SJSA1 (cell line): ENCODE measurements at places on chromosomes 5 and 9. TPM values are rescaled to one million over a fixed set of nuclear protein-coding genes. Genes with fewer than 3 reads are reported as not detected.

- H3K27ac ChIP-seq, result peak overlapping the region; percentile 68
- H3K27me3 ChIP-seq, result no peaks in the 10 kb centered on the region
- H3K4me1 ChIP-seq, result peaks cover 22% of the 10 kb centered on the region
- DNase-seq, result peak; percentile 94
- H3K4me3 ChIP-seq, result no peak overlapping the region
These were observed 226.1 kb downstream of the NR3C1 start for GRCh38 chr5:143177263-143177983.

DNA sequence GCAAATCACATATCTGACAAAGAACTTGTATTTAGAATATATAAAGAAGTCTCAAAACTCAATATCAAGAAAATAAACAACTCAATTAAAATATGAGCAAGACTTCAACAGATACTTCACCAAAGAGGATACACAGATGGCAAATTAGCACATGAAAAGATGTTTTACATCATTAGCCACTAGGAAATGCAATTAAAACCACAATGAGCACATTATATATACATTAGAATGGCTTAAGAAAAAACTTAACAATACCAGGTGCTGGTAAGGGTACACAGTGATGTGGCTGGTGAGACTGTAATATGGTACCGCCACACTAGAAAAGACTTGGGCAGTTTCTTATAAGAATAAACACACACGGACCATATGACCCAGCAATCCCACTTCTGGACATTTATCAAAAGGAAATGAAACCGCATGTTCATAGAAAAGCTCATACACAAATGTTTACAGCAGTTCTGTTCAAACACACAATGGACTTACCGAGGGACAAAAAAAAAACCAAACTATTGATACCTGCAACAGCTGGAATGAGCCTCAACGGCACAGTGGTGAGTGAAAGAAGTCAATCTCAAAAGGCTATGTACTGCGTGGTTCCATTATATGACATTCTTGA is 27.6 kb downstream of the SEMA4D start:
- no peak overlapping the region for H3K4me3 ChIP-seq
- peaks cover 7% of the 10 kb centered on the region; the same call in 1 of the 2 replicates for H3K27me3 ChIP-seq
- peaks cover 12% of the 10 kb centered on the region for H3K4me1 ChIP-seq
- H3K36me3 ChIP-seq, result no peaks in the 10 kb centered on the region
- no peak overlapping the region for H3K27ac ChIP-seq
- DNase-seq, result no peak

DNA sequence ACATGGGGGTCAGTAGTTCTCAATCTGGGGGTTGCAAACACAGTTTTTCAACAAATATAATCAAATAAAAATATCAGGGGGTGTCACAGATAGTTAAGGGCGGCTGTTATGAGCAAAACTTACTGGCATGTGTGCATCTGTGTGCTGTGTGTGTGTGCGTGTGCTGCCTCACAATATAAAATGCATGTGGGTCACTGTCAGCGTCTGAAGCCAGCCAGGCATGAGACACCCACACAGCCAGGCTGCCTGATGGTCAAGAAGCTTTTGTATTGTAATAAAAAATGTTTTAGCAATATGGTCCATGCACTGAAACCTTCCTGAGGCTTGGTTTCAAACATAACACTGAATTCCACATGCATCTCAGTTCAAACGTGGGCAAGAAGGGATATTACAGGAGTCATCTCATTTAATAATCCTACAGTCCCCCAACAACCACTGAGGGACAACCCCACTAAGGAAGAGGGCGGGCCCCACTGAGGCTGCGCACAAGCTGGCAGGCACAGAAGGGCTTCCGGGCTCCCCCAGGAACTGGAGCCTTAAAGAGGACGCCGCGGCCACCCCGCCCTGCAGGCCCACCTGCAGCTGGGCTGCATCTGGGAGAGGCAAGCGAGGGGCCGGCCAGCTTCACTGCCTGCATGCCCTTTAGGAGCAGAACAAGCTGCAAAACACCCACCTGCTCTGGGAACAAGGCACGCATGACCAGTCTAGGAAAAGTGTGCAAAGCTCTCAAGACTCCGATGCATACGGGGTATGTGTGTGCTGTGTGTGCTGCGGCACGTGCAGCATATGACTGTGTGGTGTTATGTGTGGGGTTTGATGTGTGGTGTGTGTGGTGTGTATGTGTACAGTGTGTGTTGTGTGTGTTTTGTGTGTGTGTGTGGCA is 14.1 kb downstream of the SEMA4D start:
- no peaks in the 10 kb centered on the region for H3K27me3 ChIP-seq
- no peaks in the 10 kb centered on the region for H3K36me3 ChIP-seq
- DNase-seq, result no peak
- H3K4me1 ChIP-seq, result no peaks in the 10 kb centered on the region
- H3K4me3 ChIP-seq, result no peak overlapping the region
- H3K27ac ChIP-seq, result no peak overlapping the region

DNA sequence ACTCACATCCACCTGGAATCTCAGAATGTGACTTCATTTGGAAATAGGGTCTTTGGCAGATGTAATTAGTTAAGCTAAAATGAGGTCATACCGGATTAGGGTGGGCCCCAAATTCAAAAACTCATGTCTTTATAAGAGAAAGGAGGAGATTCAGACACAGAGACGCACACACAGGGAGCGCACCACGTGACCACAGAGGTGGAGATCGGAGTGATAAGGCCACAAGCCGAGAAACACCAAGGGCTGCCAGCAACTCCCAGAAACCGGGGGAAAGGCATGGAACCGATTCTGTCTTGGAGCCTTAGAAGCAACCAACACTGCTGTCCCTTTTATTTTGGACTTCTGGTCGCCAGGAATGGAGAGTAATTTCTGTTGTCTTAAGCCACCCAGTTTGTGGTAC is 31.8 kb upstream of the LMX1B start:
- no peak for DNase-seq
- no peaks in the 10 kb centered on the region for H3K4me1 ChIP-seq
- H3K4me3 ChIP-seq, result no peak overlapping the region
- no peak overlapping the region for H3K27ac ChIP-seq
- no peaks in the 10 kb centered on the region for H3K36me3 ChIP-seq

DNA sequence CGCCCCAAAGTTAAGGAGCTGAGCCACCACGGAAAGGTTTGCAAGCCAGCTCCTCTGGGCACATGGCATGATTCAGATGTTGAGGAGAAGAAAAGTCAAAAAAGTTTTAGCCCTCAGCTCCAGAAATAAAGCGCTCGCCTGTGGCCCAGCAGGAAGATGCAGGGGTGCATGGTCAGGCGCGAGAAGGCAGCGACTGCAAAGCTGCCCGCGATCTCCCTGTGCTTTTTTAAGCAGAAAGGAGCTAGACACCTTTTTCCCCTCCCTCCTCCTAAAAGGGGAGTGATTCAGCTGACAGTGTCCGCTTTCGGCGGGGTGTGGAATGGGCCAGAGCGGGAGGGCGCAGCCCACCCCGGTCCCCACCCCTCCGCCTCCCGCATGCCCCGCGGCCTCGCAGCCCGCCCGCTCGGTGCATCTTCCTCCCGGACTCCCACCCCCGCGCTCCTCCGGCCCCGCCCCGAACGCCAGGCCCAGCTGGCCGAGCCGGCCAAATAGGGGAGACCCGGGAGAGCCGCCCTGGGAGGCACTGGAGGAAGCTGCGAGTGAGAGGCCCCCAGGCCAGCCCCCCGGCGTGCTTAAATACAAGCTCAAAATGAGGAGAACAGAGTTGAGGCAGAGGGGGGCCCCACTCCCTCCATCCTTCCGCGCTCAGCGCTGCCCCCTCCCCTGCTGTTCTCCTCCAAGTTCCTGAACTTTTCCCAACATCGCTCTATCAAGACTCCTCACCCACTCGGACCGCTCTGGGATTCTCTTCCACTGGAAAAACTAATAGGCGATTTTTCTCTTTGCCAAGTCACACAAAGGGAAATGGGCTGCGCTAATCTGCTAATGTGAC is at the start of gene ADAMTS12:
ADAMTS12 (minus strand) TSS at position 203 of the 832 bp plus-strand sequence; CDS start at position 69, 134 bp downstream.
- peak within 1 kb of the TSS; percentile 38 for H3K4me3 ChIP-seq
- H3K36me3 ChIP-seq, result no peaks in the 10 kb centered on the region
- DNase-seq, result peak; percentile 40
- H3K4me1 ChIP-seq, result peaks cover 38% of the 10 kb centered on the region

- no peak for DNase-seq
- peaks cover 34% of the 10 kb centered on the region for H3K36me3 ChIP-seq
- peak overlapping the region; percentile 84 for H3K4me3 ChIP-seq
- no peaks in the 10 kb centered on the region for H3K27me3 ChIP-seq
These were observed 648 bp upstream of the NSMF start for GRCh38 chr9:137459601-137460362.

GRCh38 chr5:82792096-82792495 is 285.1 kb downstream of the TMEM167A start:
- no peaks in the 10 kb centered on the region for H3K4me1 ChIP-seq
- H3K27ac ChIP-seq, result no peak overlapping the region
- DNase-seq, result no peak
- H3K4me3 ChIP-seq, result no peak overlapping the region

DNA sequence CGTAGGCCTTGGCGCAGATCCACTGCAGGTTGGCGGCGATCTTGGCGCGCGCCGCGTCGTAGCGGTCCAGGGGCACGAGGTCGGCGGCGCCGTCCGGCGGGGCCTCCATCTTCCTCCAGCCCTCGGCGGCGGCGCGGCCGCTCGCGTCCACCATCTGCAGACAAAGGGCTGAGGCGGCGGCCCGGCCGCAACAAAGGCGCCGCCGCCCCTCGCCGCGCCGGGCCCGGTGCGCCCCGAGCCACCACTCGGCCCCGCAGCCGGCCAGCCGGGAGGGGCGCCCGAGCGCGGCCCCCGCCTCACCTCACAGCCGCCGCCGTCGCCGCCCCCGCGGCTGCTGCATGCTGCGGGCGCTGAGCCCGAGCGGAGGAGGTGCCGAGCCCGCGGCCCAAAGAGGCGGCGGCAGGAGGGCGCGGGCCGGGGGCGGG is 328 bp downstream of the CAMSAP1 start:
- H3K4me1 ChIP-seq, result peaks cover 31% of the 10 kb centered on the region
- H3K27ac ChIP-seq, result no peak overlapping the region
- peaks cover 37% of the 10 kb centered on the region for H3K36me3 ChIP-seq
- peak overlapping the region; percentile 58 for H3K4me3 ChIP-seq
- H3K27me3 ChIP-seq, result no peaks in the 10 kb centered on the region
- no peak for DNase-seq

GRCh38 chr9:86452201-86452828 is 98.1 kb upstream of the TUT7 start:
- H3K4me1 ChIP-seq, result no peaks in the 10 kb centered on the region; the same call in 1 of the 2 replicates
- no peak for DNase-seq
- no peaks in the 10 kb centered on the region for H3K27me3 ChIP-seq
- H3K4me3 ChIP-seq, result no peak overlapping the region

DNA sequence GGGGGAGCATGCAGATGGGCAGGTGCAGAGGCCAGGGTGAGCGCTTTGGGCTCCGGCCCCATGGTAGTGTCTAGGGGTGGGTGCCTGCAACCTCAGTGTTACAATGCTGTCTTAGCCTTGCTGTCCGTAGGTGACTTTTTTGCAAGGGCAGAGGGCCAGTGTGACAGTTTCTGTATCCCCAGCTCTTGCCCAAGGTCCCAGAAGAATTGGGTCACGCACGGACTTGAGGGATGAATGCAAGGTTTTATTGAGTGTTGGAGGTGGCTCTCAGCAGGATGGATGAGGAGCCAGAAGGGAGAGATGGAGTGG is 492.5 kb downstream of the AGTPBP1 start:
- no peaks in the 10 kb centered on the region for H3K4me1 ChIP-seq
- no peak overlapping the region for H3K27ac ChIP-seq
- no peaks in the 10 kb centered on the region for H3K36me3 ChIP-seq
- no peaks in the 10 kb centered on the region for H3K27me3 ChIP-seq
- H3K4me3 ChIP-seq, result no peak overlapping the region
- no peak for DNase-seq

GRCh38 chr5:34045023-34045422 is 2.0 kb upstream of the C1QTNF3 start:
- peaks cover 4% of the 10 kb centered on the region; the same call in 1 of the 2 replicates for H3K4me1 ChIP-seq
- no peak overlapping the region for H3K27ac ChIP-seq
- no peaks in the 10 kb centered on the region for H3K27me3 ChIP-seq
- no peak for DNase-seq
- no peaks in the 10 kb centered on the region for H3K36me3 ChIP-seq
- H3K4me3 ChIP-seq, result no peak overlapping the region

DNA sequence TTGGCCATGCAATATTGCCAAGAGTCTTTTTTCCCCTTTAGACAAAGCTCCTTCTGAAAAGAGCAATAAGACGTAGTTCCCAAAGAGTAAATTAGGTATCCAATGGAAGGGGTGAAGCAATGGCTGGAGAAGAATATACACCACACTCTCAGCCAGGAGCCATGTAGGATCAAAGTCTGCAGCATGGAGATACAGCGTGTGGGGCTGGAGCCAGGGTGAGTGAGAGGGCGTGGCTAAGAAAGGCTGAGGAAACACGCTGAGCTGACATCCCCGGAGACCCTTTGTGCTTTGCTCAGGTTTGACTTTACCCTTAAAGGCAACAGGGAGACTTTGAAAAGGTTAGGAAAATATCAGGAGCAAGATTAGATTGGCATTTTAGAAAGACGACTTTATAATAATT is 87.1 kb upstream of the ELL2 start:
- no peaks in the 10 kb centered on the region for H3K27me3 ChIP-seq
- no peaks in the 10 kb centered on the region for H3K36me3 ChIP-seq
- no peak overlapping the region for H3K4me3 ChIP-seq
- no peak for DNase-seq

DNA sequence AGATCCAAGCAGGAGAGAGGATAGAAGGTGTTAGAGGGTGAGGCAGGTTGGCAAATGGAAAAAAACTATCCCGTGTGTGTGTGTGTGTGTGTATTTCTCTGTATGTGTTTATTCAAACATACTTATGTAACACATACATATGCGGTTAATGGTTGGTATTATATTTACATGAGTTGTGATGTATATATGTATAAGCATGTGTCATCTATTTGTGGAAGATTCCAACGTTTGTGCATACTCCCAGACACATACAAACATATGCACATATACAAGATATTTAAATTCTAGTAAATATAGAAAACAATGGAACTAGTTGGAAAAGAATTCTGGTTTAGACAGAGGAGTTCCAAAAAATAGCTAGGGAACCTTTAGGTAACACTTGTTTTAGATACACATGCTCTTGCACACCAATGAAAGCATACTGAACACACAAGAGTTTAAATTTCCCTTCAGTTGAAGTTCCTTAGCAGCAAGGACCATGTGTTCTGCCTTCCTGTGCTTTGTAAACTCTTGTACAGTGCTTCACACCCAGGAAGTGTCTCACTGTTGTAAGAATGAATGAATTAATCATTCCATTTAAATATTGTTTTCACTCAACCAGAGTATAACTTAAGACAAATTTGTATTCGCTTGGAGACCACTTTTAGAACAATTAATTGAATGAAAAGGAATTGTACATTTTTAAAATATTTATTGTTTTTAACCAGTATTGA is 257.8 kb downstream of the FER start:
- H3K4me3 ChIP-seq, result no peak overlapping the region
- no peaks in the 10 kb centered on the region for H3K27me3 ChIP-seq
- H3K4me1 ChIP-seq, result no peaks in the 10 kb centered on the region
- DNase-seq, result no peak
- H3K36me3 ChIP-seq, result no peaks in the 10 kb centered on the region

GRCh38 chr5:17096952-17097695 is 120.3 kb upstream of the BASP1 start:
- no peaks in the 10 kb centered on the region for H3K36me3 ChIP-seq
- no peaks in the 10 kb centered on the region for H3K4me1 ChIP-seq
- no peaks in the 10 kb centered on the region for H3K27me3 ChIP-seq
- no peak overlapping the region for H3K27ac ChIP-seq

Gene PRXL2C
- total RNA-seq, result 9.5 and 27.5 TPM in 2 replicates

Gene MTMR12
- 4.9 and 5.4 TPM in 2 replicates for total RNA-seq

Gene NEUROG1
- not detected in 2 replicates for total RNA-seq

Gene CDKN2B
- total RNA-seq, result 22.3 and 29.6 TPM in 2 replicates

Gene CTNND2
- total RNA-seq, result 0.03 TPM in 1 of 2 replicates, not detected in the other

Gene TMEM267
- 16.5 and 19.0 TPM in 2 replicates for total RNA-seq

Gene SMIM33
- not detected in 2 replicates for total RNA-seq
